ENCODE measurements at places on chromosomes 2 and 18.

DNA sequence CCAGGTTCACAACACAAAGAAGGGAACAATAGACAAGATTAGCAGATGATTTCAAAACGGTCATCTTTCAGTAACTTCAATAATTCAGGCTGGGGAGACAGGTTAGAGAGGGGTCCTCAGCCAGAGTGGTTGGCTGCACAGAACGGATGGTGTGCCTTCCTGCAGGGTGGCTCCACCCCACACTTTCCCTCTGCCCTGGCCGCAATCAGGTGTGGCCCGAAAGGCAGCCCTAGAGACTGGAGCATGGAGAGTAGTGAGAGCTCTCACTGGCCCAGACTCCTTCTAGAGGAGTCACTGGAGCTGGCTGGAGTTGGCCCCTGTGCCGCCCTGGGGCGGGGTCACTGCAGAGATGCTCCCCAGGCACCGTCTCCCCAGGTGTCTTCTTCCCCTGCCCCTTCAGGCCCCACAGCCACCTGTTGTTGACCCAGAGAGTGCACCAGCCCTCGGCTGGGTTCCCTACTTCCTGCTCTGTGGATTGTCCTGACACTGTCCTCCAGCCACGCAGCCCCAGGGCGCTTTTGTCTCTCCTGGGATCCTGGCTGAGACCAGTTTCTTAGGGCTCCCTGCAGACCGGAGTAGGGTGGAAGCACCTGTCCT, 126.8 kb downstream of the PXDN start:
- DNase-seq, result no peak

DNA sequence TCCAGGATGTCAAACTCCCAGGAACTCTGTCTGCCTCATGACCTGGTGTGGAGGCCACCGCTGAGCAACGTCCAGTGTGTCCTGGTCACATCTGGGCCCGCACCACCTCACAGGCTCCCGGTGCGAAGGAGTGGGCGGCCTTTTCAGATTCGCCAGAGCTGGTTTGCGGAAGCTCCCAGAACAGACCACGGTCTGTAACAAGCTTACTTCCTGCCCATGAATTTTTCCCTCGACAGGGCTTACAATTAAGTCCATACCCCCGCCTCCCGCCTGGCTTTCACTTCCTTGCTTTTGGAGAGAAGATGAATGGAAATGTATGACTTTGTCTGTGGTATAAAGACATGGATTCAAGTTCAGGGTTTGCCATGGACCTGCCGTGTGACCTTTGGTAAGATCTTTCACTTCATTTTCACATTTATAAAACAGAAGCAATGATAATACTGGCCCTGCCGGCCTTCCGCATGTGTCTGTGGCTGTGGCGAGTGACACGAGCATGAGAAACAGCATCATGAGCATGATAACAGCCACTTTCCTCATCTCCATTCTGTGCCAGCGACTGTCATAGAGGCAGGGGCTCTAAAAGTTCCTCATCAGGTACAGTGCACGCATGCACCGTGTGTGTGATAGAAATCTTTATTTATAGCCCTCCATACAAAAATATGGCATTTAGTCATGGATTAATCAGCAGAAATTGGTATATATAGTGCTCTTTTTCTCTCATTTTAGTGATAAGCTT, 31.0 kb upstream of the KCNF1 start:
- DNase-seq, result no peak

DNA sequence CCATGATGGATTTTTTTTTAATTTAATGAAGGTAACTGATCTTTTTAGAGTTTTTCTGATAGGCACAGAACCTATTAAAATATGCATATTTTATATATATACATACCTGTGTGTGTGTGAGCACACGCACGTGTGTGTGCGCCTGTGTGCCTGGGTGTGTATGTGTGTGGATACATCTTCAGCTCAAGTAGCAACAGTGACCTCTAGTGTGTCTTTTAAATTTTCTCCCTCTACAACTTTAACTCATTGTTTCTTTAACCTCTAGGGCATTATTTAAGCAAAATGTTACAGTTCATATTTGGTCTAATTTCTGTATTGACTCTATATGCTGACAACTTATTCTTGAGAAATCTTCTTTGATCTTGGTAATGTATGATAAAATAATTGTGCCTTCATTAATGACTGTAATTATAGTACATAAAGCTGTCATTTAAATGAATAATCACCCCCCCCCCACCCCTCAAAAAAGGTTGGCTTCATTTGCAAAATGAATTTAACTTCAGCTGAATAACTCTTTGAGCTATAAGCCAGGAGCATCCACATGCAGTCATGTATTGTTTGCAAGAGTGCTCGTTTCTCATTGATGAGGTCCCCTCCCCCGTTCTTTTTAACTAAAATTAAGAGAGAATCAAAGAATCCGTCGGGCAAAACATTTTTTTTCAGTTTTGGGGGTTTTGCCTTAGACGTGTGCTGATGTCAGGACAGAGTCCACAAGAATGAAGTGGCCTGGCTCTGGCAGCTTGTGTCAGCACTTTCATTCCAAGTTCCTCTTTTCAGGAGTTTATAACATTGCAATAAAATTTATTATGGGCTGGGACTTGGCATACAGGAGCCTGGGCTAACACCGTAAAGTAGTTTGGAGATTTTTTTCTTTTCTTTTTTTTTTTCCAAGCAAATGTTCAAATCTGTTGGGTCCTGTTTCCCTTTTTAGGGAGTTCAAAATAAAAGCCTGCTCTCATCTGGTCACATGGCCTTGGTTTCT, 80.0 kb downstream of the ETAA1 start:
- DNase-seq, result no peak

DNA sequence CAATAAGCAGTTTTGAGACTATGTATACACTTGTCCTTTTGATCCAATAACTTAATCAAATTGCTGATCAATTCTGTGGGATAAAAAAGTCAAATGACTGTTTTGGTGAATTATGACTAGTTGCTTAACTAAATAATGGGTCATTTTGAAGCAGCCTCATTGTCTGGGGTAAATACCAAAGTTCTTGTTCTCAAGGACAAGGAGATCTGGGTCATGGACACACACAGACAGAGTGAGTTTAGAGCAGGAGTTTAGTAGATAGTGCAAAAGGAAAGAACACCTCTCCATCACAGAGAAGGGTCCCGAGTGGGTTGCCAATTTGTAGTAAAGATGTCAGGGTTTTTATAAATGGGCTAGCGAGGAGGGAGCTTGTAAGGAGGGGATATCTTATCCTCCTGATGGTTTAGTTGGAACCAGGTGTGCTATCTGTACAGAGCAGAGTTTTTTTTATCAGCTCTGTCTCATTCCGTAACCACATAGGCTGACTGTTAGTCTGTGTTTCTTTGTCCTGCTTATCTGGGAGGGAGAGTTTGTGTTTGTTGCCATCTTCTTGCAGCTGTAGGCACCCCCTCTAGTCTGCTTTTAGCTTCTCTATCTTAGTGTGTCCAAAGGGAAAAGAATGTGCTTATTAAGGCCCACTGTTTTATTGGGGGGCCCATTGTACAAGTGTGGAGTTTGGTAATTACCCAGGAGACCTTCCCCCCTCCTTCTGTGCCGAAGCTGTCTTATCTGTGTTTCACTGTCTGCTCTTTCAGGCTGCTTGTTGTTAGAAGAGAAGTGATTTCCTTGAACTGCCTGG, 48.7 kb upstream of the C1GALT1C1L start:
- no peak for DNase-seq

DNA sequence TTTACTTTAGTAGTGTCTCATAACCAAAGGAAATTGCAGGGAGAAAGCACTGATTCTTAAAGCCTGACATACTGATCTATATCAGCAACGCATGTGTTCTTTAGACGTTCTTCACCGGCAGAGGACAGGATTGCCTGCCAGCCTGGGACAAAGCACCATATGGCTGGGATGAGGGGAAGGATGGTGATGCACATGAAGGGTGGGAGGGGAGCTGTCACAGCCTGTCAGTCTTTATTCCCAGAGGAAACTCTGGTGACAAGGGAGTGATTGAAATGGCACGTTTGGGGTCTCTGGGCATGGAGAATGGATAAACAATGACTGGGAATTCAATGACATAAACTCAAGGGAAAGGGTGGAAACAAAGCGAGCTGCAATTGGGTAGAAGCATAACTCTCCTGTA, 808.1 kb downstream of the DCC start:
- no peak for DNase-seq

GRCh38 chr2:134216152-134216829, 37.6 kb upstream of the MGAT5 start:
- DNase-seq, result no peak

DNA sequence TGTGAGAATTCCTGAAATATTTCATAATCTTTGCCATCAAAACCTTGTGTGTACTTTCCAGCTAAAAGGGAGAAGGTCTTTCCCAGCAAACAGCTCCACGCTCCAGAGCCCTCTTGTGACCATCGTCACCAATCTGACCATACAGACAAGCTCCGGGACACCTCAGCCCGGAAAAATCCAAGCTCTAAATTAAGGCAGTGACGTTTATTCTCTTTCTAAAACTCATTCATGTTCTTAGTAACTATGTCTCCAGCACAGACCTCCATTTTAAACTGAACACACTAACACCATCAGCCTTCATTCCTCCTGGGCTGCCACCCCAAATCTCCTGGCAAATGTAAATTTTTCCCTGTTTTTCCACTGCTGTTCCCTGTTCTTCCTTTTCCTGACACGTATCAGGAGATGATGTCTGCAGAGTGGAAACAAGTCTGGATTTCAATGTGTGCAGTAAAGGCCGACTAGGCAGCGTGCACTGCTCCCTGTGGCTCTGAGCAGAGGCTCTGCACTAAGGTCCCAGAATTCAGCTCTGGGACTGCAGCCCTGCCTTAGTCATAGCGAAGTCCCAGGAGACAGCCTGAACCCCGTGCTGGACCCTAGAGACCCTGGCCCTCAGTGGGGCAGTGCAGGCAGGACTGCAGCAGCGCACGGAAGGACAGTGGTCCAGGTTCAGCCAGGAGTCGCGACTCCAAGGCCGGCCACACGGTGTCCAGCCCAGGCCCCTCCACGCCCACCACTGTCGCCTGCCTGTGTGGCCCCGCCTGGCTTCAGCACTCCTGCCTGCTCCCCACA, 452.5 kb upstream of the SALL3 start:
- no peak for DNase-seq

- no peak for DNase-seq
Observed at GRCh38 chr2:10042301-10043161, 819 bp upstream of the KLF11 start.

GRCh38 chr2:24929230-24929629, 9.2 kb upstream of the ADCY3 start:
- DNase-seq, result no peak

Measured in AG09309 (cell line).